Activated CD8-positive, alpha-beta memory T cell treated with anti-CD3 and anti-CD28 coated beads for 24 hours (primary cell): ENCODE measurements at places on chromosomes 4 and X.
A peak's percentile ranks its signal among the peaks of the same experiment; 100 is the strongest.

GRCh38 chr4:138458751-138459150, 216.6 kb upstream of the SLC7A11 start:
- no peak for DNase-seq

GRCh38 chr4:184590196-184590595, 59.1 kb downstream of the CASP3 start:
- no peak for DNase-seq

DNA sequence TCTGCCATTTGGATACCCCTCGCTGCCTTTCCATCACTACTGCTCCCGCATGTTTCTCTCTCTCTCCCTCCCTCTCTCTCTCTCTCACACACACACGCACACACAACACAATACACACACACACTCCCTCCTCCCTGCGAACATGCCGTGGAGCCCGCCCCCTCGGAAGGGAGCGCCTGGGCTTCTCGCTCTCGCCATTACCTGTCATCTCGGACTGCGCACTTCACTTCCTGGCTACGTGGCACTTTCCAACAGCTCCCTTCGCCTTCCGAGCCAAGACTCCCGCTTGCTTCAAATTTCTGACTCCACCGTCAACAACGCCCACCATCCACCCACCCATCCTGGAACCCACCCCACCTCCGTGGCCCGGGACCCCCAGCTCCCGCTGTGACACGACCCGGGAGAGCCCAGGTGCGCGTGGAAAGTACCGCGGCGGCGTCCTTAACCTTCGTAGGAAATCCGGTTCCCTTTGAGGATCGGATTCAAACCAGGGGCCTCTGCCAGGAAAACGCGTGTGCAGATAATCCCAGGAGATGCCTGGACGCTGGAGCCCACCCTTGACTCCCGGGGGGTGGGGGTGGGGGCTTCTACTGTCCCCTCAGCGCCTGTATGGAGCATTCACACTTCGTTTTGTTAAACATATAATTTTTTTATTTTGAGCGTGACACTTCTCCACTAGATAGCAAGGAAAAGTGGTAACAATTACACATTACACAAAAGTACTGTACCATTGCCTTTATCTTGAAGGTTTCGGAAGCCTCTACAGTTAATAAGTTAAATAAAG, 12.5 kb downstream of the ARX start:
- DNase-seq, result no peak

GRCh38 chr4:5955201-5955821, 62.4 kb upstream of the CRMP1 start:
- DNase-seq, result no peak

DNA sequence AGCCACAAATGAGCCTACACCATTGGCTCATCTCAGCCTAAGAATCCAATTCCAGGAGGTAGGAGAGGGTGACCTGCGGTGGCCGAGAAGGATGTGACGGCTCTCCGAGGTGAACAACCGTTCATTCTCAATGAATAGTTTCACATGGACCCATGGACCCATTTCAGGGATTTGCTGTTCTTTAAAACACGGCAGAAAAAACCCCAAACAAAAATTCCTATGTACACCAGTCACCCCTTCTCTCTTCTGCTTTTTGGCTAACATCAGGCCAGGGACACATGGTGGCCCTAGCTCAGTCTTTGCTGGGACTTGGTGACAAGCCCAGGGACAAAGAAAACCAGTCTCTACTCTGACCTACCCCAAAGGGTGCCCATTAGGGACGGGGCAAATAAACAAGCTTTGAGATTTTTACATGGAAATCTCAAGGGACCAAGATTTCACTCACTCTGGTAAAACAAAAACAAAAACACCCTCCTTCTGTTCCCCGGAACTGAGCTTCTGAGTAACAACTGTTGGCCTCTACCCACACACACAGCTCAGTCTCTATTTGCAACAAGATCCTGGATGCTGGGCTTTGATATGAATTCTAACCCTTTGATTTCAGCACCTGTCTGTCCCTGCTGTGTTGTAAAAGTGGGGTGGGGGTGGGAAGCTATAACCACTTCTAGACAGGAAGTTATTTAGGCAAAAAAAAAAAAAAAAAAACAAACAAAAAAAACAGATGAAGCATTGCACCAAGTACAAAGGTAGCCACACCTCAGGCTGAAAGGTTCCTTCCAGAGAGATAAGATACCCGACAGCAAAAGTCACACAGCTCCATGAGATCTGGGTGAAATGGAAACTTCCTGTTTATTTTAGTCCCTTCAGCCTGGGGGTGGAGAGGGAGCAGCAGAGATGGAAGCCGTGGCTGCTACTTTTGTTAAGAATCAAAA, 49.0 kb downstream of the DDX3X start:
- DNase-seq, result no peak

GRCh38 chrX:50470103-50471031, at the start of gene DGKK:
DGKK (minus strand) TSS chrX:50470825; CDS start chrX:50470678, 147 bp downstream.
- no peak for DNase-seq

GRCh38 chrX:18424482-18425198, 768 bp upstream of the CDKL5 start:
- peak; percentile 63 for DNase-seq

- DNase-seq, result no peak
Observed at GRCh38 chrX:118199997-118200396, 83.4 kb upstream of the KLHL13 start.

DNA sequence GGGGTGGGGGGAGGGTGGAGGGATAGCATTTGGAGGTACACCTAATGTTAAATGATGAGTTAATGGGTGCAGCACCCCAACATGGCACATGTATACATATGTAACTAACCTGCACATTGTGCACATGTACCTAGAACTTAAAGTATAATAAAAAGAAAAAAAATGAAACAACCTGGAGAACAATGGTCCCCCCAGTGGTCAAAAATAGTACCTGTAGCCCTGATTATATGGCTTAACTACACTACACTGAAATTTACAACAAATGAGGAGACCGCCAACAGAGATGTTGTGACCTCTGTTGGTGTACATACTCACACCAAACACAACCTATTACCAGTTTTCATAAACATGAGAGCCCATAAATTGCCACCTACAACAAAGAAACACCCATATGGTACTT, 7.3 kb upstream of the MAGEE1 start:
- DNase-seq, result no peak

- DNase-seq, result no peak
Observed at GRCh38 chr4:151097759-151098158, 1.7 kb upstream of the RPS3A start.

- no peak for DNase-seq
Observed at GRCh38 chr4:174236359-174236758, 47.1 kb downstream of the FBXO8 start.

- no peak for DNase-seq
Observed at GRCh38 chr4:141126769-141127168, 6.5 kb downstream of the RNF150 start.

DNA sequence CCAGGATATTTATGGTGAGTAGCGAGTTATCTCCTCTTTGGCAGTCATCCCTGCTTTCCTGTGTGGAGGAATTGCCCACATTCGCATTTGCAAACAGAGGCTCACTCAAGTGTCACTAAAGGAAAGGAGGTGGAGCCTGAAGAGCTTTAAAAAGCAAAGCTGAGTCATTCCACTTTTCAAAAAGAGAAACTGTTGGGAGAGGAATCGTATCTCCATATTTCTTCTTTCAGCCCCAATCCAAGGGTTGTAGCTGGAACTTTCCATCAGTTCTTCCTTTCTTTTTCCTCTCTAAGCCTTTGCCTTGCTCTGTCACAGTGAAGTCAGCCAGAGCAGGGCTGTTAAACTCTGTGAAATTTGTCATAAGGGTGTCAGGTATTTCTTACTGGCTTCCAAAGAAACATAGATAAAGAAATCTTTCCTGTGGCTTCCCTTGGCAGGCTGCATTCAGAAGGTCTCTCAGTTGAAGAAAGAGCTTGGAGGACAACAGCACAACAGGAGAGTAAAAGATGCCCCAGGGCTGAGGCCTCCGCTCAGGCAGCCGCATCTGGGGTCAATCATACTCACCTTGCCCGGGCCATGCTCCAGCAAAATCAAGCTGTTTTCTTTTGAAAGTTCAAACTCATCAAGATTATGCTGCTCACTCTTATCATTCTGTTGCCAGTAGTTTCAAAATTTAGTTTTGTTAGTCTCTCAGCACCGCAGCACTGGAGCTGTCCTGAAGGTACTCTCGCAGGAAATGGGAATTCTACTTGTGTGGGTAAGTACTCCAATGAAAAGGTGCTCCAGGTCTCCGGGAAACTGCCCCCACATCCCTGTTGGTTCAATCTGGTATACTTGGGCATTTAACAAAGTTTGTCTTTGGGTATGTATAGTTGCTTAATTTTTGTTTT, at the start of gene EGF:
Gene EGF, plus strand, starts transcription at position 178 of the 890 bp plus-strand sequence. Its CDS starts 453 bp downstream, at position 631.
- DNase-seq, result no peak

- no peak for DNase-seq
Observed at GRCh38 chr4:40536032-40536431, 93.6 kb downstream of the RBM47 start.

DNA sequence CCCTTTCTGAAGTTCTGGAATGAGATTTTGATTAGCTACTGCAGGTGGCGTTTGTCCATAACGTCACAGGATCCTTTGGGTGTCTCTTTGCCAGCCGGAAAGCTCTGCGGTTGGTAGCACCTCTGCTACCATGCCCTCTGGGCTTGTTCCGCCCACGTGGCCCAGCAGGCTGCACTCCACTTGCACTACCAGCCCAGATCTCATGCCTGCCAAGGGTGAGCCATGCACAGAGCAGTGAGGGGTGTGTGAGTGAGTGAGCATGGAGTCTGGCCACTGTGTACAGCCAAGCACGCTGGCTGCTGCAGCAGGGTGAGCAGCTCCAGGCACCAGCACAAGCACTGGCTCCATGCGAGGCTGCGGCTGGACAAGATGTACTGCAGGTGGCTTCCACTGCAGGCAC, 6.6 kb upstream of the HNRNPD start:
- DNase-seq, result no peak

DNA sequence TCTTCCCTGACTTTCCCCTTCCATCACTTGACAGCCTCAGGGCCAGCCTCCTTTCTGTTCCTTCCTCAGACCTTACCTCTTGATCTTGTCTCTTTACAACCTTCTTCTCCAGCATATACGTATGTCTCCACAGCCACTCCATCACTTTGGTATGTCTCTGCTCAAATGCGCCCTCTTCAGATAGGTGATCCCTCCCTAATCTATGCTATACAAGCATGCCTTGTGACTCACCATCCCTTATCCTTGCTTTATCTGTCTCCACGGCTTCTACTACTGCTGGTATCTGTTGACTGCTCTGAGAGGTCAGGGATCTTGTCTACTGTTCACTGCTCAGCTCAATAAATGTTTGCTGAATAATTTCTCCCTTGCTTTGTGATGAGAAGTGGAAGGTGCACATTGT, 9.0 kb downstream of the ARAP2 start:
- DNase-seq, result no peak

- no peak for DNase-seq
Observed at GRCh38 chrX:78514852-78515251, 144.3 kb downstream of the RTL3 start.

GRCh38 chrX:39820938-39821708, 276.6 kb downstream of the BCOR start:
- DNase-seq, result peak; percentile 71

DNA sequence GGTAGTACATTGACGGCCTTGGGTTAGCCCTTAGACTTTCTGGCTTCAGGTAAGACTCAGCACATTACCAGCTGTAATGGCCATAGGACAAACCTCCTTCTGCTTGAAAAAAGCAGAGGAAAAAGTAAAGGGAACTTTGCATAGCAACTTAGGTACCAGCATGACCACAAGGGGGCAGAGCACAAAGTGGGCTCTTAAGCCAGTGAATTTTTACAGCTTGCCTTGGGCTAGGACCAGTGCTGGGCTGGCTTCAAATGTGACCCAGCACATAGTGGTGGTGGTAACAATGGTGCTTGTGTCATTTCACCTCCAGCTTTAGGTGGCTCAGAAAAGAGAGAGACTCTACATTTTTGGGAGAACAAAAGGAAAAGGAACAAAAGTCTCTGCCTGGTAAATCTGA, 66.1 kb downstream of the KLHL4 start:
- DNase-seq, result no peak

DNA sequence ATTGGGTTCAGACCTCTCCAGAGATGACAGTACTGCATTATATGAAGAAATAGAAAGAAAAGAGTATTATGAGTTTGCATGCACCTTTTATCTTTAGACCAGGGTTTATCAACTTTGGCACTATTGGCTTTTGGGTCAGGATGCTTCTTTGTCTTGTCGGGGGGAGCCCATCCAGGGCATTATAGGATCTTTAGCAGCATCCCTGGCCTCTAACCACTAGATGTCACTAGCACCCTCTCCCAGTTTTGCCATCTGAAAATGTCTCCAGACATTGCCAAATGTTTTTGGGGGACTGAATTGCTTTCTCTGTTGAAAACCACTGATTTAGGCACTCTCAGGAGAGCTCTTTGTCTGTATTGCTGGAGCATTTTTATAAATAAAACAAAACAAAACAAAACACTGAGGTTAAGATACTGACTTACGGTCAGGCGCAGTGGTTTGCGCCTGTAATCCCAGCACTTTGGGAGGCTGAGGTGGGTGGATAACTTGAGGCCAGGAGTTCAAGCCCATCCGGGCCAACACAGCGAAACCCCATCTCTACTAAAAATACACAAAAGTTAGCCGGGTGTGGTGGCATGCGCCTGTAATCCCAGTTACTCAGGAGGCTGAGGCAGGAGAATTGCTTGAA, 23.6 kb downstream of the CA5B start:
- no peak for DNase-seq

DNA sequence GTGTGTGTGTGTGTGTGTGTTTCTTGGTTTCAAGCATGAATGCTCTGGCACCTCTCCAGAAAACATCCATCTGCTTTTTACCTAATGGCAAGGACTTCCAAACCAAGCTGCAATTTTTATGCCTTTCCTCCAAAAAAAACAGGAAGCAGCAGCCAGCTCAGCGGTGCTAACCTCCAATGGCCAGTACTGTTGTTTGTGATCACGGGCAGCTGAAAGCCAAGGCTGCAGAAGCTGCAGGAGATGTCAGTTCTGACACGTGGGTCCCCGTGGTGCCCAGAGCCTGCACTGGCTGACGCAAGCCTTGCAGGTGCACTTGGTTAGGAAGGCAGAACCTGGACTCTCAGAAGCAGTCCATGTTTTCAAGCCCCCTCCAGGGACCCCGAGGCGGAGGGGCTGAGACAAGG, 313.6 kb upstream of the DDX53 start:
- no peak for DNase-seq

GRCh38 chr4:114271031-114271430, 291.6 kb upstream of the ARSJ start:
- DNase-seq, result no peak

DNA sequence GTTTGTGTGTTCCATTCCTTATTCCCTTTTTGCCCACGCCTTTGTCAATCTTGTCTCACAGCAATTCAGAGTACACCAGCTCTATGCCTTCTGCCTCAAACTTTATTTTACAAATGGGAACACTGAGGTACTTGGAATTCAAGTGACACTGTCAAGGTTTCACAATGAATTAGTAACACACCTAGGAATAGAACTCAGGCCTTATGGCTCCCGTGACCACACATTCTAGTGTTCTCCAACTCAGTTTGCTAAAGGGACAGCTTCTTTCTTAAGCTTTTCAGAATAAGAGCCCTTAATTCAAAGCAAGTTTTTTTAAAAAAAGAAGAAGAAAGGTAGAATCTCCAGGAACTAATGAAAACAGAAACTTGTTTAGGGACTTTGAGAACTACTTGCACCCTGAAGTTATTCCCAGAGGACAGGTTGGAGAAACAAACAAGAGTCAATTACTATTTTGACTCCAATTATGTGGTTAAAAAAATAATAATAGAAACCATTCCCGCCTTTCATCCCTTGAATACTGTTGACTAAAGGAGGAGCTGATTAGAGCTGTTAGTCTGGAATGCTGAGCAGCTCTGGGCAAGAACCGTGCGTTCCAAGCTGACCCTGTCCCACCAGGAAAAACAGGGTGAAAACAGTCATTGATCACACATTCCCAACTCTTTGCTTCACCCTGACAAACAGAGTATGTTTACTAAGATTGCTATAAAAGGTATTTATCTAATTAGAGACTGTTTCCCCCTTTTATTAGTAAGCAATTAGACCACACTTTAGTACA, 408.8 kb upstream of the CNKSR2 start:
- no peak for DNase-seq
